NCI-H1092 treated with DMSO at 0.1 percent for 48 hours (cell line): ENCODE measurements at places on chromosomes 3 and 15.

DNA sequence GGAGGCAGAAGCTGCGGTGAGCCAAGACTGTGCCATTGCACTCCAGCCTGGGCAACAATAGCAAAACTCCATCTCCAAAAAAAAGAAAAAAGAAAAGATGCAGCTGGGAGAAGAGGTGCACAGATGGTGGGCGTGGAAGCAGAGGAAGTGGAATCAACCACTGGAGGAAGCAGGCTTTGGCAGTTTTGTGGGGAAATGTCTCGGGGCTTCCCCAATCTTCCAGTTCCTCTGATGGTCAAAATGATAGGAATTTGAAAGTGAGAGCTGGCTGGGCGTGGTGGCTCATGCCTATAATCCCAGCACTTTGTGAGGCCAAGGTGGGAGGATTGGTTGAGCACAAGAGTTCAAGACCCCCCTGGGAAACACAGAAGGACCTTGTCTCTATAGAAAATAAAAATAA, 48.1 kb upstream of the SMAD3 start:
- no peak for DNase-seq

- no peak for DNase-seq
Measured at GRCh38 chr3:15492847-15493360, 28.6 kb downstream of the COLQ start.

GRCh38 chr15:88389120-88389519, 78.1 kb downstream of the MRPL46 start:
- DNase-seq = no peak

GRCh38 chr3:52570076-52570475, 33.7 kb downstream of the UQCC5 start:
- DNase-seq = no peak

DNA sequence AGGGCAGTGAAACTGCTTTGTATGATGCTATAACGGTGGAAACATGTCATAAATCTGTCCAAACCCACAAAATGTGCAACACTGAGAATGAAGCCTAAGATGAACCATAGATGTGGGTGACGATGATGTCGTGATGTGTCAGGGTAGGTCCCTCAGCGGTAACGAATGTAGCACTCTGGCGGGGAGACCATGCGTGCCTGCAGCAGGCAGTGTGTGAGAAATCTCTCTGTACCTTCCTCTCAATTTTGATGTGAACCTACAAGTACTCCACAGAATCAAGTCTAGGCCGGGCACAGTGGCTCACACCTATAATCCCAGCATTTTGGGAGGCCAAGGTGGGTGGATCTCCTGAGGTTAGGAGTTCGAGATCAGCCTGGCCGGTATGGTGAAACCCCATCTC, 268.2 kb upstream of the LYSMD4 start:
- no peak for DNase-seq

DNA sequence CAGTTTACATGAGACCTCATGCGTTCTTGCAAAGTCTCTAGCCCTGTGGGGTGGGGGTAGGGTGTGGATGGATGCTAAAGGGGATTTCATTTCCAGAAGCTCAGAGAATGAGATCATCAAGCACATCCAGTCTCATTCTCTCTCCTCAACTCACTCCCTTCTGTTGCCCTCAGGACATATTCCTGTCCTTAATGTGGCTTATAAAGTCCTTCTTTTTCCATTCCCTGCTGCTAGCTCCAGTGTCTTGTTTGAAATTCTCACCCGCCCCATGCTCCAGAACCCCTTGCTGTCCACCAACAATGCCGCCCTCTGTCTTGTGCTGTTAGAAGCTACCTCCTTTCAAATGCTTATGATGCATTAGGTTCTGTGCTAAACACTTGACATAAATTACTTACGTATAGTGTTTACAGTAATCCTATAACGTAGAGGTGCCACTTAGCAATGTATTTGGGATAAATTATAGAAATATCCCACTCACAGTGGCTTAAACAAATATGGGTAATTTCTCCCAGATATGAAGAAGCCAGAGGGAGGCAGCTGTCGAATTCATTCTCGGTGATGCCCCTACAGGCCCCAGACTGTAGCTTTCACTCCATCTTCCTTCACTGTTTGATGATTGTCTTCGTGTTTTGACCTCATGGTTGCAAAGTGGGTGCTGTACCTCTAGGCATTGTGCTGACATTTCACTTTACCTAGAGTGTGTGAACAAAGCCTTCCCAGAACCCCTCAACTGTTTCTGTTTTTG, 273.1 kb upstream of the TBL1XR1 start:
- no peak for DNase-seq

GRCh38 chr15:47724346-47724745, 7.0 kb downstream of the SEMA6D start:
- no peak for DNase-seq
